Glomerular endothelial cell (primary cell): ENCODE measurements at places on chromosomes 6 and 20. TPM values are rescaled to one million over a fixed set of nuclear protein-coding genes. Genes with fewer than 3 reads are reported as not detected.

Gene EEF1A2
- total RNA-seq, result 2.5 and 4.6 TPM in 2 replicates

Gene CCN6
- total RNA-seq, result not detected in 2 replicates

Gene MTHFD1L
- 31.7 and 40.5 TPM in 2 replicates for total RNA-seq

Gene PRDM13
- not detected in 2 replicates for total RNA-seq

Gene CGAS
- total RNA-seq, result 3.4 and 7.7 TPM in 2 replicates

Gene PRKN
- total RNA-seq, result 0.63 and 0.93 TPM in 2 replicates

Gene COL9A3
- total RNA-seq, result 1.3 and 1.8 TPM in 2 replicates

Gene MEI4
- total RNA-seq, result not detected in 2 replicates

Gene OR2B6
- not detected in 2 replicates for total RNA-seq

Gene BMP5
- total RNA-seq, result not detected in 2 replicates

Gene BYSL
- total RNA-seq, result 11.5 and 24.3 TPM in 2 replicates

Gene SULF2
- 1,114 and 1,185 TPM in 2 replicates for total RNA-seq

Gene NFYA
- total RNA-seq, result 15.1 and 28.2 TPM in 2 replicates

Gene VPS52
- total RNA-seq, result 29.6 and 34.5 TPM in 2 replicates
